ENCODE measurements at places on chromosomes 6 and 20.
A peak's percentile ranks its signal among the peaks of the same experiment; 100 is the strongest.

DNA sequence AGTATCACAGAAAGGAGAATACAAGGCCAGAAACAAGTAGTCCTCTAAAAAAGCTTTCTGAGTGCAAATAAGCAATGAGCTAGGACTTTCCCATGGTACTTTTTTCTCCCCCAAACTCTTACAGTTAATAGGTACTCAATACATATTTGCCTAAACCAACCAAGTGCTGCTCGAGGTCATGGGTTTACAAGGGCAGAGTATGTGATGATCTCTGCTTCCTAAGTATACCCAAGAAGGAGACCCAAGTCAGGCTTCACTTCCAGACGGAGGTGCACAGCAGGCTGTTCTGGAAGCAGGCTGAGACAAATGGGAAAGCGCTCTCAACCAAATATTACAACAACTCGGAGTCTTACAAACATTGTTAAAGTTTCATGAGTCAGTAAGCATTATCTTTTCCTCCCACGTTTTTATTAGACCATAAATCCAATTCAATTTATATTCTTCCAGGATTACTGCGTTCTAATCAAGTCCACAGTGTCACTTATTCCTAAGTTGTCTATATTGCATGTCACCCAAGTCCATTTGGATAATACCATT lies 8.1 kb downstream of the FYN start:
- no peak for DNase-seq

- no peak for DNase-seq
These were observed 44.0 kb upstream of the TTPAL start for GRCh38 chr20:44431502-44432234.

DNA sequence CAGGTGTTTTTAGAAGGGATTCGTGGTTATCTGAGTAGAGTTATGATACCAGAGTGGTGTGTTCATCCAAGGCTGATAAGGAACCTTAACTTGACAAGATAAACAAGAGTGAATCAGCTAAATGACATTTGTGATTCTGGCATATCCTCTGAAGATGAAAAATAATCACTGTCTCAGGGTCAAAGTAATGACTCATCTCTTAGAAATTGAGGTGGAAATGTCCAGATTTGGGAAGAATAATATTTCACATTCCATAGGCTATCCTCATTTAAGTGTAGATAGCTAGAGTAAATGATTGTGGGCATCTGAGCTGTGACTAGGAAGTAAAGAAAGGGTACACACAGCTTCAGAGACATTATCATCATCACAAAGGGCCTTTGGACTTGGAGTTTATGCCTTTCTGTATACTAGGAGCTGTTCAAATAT lies 255.7 kb downstream of the GJA1 start:
- no peak for DNase-seq

DNA sequence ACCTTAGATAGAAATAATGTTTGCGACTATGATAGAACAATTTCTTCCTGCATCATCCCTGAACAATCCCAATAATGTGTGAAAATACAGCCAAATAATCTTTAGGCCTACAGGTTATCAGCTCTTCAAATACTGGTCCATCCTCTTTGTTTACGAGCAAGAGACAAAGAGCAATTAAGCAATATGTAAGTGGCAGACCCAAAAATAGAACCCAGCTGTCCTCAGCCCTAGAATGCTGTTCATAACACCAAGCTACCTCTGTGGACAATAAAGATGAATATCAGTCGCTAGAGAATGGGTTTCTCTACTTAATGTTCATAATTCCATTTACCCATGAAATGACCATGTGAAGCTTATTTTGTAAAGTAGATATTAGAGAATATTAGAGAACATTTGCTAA lies 28.4 kb upstream of the OSTM1 start:
- no peak for DNase-seq

DNA sequence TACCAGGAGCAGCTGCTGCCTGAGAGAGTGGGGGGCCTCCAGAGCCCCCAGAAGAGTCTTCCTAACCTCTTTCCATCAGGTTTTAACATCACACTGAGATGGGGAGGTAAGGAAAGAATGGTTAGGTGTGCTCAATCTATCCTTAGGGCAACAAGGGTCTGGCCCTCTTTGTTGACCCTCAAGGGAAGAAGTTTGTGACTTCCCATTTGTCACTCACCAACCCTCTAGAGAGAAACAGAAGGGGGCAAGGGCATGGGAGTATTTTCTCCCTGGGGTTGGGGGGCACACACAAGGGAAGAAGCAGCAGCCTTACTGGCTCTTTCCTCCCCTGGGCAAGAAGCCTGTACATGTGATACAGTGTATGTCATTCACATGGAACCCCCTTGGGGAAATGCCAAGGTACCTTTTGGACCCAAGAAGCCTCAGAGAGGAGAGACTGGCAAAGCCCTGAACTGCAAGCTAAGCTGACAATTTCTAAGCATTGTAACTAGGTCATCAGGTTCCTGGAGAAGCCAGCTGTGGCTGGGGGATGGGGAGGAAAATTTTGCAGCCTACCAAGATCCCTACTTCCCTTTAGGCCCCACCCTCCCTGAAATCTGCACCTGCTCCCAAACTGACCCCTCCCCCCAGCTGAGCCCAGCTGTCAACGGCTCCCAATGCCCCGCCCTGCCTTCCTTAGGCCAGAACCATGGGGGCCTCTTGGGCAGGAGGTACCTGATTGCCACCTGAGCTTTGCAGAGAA lies 14.5 kb downstream of the BCL2L1 start:
- DNase-seq, result no peak

DNA sequence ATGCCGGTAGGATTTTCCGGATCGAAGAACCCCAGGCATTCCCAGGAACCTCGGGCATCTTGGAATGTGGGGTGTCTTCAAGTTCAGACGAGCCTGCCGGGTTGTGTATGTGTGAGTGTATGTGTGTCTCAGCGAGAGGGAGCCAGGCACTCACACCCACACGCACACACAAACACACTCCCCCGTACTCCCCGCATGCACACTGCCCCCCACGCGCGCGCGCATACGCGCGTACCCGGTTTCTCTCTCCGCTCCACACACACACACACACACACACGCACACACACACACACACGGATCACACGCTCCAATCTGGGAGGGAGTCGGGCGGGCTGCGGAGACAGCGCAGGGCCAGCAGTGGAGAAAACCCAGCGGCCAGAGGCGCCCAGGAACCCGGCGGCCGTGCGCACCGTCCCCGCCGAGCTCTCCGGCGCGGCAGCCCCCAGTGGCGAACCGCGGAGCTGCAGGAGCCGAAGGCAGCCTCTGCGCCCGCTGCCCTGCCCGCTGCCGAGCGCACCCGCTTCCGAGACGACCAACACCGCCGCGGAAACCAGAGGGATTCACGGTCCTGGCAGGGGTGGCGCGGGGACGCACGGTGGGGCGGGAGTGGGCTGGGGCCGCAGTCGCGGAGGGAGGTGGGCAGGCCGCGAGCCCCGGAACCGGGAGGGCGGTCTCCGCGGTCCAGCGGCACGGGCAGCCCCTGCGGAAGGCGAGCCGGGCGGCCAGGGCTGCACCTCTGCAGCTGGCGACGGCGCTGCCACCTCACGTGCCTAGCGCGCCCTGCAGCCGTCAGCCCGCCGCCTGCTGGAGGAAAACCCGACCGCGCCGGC lies at the start of gene LRFN2:
LRFN2 (minus strand) TSS at position 125 of the 830 bp plus-strand sequence.
- DNase-seq, result peak; percentile 56

DNA sequence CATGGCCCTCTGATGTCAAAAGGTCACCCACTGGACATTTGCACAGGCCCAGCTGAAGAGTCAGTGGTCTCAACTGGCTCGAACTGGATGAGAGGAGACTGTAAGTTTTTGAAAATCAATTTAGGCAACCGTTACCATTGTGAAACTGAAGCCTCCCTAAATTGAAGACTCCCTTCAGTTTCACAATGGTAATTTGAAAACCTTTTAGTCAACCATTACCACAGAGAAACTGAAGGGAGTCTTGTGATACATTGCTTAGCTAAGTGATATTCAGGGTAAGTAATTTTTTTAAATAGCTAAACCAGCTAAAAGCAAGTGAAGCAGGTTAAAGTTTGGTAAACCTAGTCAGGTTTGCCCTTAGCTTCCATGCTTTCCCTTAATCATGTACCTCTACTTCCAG lies 197.3 kb upstream of the NT5E start:
- no peak for DNase-seq

DNA sequence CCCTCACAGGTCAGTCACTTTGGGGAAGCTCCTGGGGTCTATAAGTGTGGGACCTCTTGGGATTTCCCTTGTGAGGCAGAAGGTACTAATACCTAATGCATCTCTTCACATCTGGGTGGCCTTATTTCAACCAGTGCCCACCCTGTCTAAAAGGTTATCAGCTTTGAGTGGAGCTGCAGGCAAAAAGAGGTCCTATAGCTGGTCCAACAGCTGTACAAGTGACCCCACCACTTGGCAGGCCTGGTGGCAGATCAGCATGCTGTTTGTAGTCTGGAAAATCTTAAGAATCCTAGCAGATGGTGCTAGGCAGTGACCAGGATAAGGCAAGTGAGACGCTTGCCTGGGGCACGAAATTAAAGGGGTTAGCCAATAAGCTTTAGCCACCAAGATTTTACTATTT lies 51.6 kb upstream of the GTSF1L start:
- no peak for DNase-seq

Measured in memory B cell (primary cell).